ENCODE measurements at places on chromosomes 1 and 21.

DNA sequence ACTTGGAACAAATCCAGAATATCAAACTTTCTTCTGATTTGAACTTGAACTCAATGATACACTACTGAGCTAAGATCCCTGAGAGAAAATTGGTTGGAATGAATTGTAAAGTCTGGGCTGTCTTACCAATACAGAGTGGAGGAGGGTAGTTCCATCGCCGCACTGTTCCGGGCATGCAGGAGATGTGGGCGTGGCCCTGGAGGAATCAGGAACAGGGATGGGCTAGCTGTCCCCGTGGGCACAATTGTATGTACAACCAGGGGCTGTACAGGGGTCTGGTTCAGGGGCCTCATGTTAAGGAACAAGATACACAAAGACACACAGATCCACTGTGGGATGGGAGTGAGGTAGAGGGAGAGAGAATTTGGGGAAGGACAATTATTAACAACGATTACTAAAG lies 144.3 kb downstream of the ZSCAN20 start:
- DNase-seq: no peak
- H3K27me3 ChIP-seq: no peaks in the 10 kb centered on the region
- H3K36me3 ChIP-seq: no peaks in the 10 kb centered on the region
- no peak overlapping the region for H3K27ac ChIP-seq

DNA sequence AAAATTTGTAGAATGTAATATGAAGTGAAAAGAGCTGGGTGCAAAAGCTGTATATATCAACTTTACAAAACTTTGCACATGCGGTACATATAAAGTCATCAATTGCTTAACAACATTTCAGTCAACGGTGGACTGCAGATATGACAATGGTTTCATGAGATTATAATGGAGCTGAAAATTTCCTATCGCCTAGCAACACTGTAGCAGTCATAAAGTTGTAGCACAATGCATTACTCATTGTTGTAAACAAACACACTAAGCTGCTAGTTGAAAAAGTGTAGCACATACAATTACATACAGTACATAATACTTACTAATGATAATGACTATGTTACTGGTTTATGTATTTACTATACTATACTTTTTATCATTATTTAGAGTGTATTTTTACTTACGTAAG lies 64.0 kb downstream of the RGS7 start:
- H3K27me3 ChIP-seq: no peaks in the 10 kb centered on the region
- no peaks in the 10 kb centered on the region for H3K36me3 ChIP-seq
- H3K27ac ChIP-seq: no peak overlapping the region
- no peak overlapping the region for H3K4me3 ChIP-seq
- no peaks in the 10 kb centered on the region for H3K4me1 ChIP-seq

DNA sequence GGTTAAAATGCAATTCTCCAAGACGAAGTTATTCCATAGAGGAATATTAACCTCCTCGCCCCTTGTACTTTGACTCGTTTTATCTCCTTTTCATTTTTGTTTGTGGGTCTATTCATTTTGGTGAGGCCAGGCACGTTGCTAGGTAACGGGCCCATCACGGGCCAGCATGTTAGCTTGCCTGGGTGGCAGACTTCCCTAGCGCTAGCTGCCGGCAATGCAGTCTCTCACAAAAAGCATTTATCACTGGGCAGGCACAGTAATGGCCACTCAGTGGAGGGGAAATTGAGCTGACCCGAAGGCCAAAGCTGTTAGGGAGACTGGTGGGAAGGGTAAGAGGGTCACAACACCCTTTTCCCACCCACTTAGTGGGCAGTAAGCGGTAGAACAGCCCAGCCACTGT lies 234.4 kb upstream of the FOXD3 start:
- no peaks in the 10 kb centered on the region for H3K27me3 ChIP-seq
- H3K36me3 ChIP-seq: no peaks in the 10 kb centered on the region
- no peak overlapping the region for H3K4me3 ChIP-seq
- no peaks in the 10 kb centered on the region for H3K4me1 ChIP-seq
- no peak overlapping the region for H3K27ac ChIP-seq
- DNase-seq: no peak

GRCh38 chr1:24327891-24328290 lies 8.7 kb downstream of the GRHL3 start:
- no peak for DNase-seq
- H3K27me3 ChIP-seq: no peaks in the 10 kb centered on the region

DNA sequence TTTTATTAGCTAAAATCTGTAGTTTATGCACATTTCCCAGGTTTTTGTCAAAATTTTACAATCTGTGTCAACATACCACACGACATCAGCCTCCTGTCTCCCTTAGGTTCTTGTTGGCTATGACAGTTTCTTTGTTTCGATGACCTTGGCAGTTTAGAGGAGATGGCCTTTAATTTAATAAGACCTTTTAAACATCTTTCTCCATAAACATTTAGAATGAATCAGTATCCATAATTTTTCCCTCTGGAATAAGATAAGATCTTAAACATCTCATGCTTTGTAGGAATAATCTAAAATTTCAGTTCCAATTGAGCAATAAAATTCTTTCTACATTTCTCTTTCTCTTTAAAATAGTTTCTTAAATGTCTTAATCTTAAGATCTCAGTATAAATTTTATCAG lies 28.7 kb upstream of the DYRK1A start:
- no peaks in the 10 kb centered on the region for H3K27me3 ChIP-seq
- no peak overlapping the region for H3K4me3 ChIP-seq
- H3K36me3 ChIP-seq: no peaks in the 10 kb centered on the region

DNA sequence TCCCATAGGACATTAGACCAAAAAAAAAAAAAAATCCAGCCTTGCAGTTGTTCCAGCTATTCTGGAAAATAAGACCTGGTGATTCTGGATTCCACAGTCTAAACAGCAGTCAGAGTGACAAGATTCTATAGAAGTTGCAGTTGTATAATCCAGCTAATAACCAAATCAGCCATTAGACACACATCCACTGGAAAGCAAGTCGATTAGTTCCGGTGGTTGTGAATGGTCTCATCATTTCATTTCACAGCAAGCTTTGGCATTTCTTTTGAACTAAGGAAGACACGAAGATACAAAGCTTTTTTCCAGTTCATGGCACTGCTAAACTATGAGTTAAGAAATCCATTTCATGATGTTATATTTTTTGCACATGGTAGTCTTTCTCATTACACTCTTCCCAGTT lies 54.4 kb upstream of the FAM89A start:
- H3K4me3 ChIP-seq: no peak overlapping the region
- H3K27ac ChIP-seq: no peak overlapping the region
- no peaks in the 10 kb centered on the region for H3K36me3 ChIP-seq
- no peaks in the 10 kb centered on the region for H3K27me3 ChIP-seq
- no peak for DNase-seq

DNA sequence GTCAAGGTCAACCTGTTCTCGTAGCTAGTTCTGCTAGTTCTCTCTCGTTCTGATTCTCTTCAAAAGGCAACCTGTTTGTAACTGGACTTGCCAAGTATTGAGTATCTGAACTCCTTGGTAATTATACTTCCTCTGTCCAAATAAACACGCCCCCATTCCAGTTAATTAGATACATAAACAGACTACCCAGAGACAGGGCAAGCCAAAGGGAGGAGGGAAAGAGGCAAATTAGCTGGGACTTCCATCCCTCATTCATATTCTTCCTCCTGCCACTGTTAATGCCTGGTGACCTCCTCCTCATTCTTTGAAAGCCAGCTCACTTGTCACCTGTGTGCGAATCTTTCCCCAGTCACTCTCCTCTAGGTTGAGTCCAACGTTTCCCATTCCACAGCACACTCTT lies 62.9 kb downstream of the LPAR3 start:
- no peak overlapping the region for H3K27ac ChIP-seq
- no peak overlapping the region for H3K4me3 ChIP-seq
- no peak for DNase-seq

DNA sequence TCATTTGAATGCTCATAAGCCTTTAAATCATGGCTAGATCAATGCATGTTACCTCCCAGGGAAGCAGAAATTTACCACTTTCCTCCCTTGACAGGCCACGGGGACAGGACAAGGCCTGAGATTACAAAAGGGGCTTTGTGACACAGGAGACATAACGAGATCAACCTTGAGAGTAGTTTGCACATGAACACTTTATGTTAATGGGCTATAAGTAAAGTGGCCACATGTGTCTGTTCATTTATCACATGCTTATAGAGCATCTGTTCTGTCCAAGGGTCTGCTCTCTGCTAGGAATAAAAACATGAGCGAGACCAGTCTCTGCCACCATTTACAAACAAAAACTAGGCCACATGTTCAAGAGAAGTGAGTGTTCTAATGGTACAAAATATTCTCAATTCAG lies 144.1 kb upstream of the C8B start:
- H3K36me3 ChIP-seq: no peaks in the 10 kb centered on the region
- no peaks in the 10 kb centered on the region for H3K27me3 ChIP-seq
- no peaks in the 10 kb centered on the region for H3K4me1 ChIP-seq
- no peak overlapping the region for H3K27ac ChIP-seq
- DNase-seq: no peak

DNA sequence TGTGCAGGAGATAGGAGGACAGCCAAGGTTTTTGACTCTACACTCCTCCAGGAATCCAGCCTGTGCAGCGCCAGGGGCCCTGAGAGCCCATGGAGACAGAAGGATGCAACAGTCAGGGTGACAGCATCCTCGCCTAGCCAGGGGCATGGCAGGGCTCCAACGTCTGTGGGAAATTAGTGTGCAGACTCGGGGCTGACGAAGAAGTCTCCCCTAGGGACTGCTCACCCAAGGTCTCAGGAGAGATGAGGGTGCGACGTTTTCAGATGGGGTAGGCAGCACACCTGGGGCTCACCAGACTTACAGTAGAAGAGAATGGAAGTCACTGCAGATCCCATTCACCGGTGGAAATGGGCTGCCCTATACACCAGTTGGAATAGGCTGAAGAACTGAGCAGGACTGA lies 241.7 kb downstream of the SETD4 start:
- no peak overlapping the region for H3K4me3 ChIP-seq
- no peak for DNase-seq
- H3K4me1 ChIP-seq: no peaks in the 10 kb centered on the region
- H3K36me3 ChIP-seq: no peaks in the 10 kb centered on the region

- no peak for DNase-seq
- no peaks in the 10 kb centered on the region for H3K36me3 ChIP-seq
- H3K4me1 ChIP-seq: no peaks in the 10 kb centered on the region
Observed at GRCh38 chr1:48644905-48645605, 131.6 kb downstream of the BEND5 start.

- no peaks in the 10 kb centered on the region for H3K27me3 ChIP-seq
- peak within 1 kb of the TSS; percentile 49 for H3K4me3 ChIP-seq
- H3K4me1 ChIP-seq: peaks cover 17% of the 10 kb centered on the region
- DNase-seq: no peak
Observed at GRCh38 chr1:65309304-65310077, at the start of gene DNAJC6. Gene DNAJC6 (plus strand): TSS chr1:65309543. CDS start chr1:65309746, 203 bp downstream.

DNA sequence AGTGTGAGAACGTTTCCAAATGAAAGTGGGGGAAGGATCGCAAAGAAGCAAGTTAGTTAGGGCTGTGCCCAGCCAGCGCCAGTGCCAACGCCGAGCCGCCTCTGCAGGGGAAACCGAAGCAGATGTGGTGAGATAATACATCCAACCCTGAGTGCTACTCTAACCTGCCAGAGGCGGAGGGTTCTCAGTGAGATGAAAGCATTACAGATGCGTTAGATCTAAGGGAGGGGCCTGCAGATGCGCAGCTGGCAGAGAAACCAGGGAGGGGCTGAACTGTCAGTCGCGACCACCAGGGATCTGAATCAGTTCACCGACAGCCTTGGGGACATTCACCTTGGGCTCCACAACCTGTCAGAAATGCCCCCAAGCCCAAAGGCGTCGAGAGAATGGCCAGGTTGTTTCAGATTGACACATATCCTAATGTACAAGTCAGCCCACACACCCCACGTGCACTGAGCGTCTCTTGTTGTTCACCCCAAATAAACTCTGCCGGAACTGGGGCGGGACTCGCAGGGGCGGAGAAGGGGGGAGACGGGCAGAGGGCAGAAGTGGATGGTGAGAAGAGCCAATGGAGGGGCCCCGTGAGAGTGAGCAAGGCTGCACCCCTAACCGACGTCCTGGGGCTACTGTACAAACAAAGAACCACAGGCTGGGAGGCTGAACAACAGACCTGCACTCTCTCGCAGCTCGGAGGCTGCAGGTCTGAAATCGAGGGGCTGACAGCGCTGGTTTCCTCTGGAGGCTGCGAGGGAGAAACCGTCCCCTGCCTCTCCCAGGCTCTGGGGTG lies 8.7 kb upstream of the UMODL1 start:
- H3K27ac ChIP-seq: peak overlapping the region; percentile 57
- DNase-seq: peak; percentile 68
- H3K4me3 ChIP-seq: peak overlapping the region; percentile 25
- H3K4me1 ChIP-seq: peaks cover 14% of the 10 kb centered on the region

Measured in Peyer's patch (tissue), 4 donors.